SK-MEL-5 (cell line): ENCODE measurements at places on chromosomes 7 and 10.

DNA sequence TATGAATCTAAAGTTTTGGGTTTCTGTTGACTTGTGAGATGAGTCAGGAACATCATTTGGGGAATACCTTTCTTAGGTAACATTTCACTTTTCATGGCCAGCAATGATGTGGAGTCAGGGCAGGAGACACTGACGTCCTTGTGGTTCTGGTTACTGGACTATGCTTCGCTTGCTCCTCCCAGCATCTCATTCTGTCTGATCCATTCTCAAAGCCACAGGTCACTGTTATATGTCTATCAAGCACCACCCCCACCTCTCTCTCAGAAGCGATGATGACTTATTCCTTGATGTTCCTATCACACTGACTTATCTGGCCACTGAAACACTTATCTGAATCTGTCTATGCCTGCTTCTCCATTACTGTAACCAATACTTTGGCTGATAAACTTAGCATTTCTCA, 51.6 kb downstream of the TES start:
- DNase-seq, result no peak

DNA sequence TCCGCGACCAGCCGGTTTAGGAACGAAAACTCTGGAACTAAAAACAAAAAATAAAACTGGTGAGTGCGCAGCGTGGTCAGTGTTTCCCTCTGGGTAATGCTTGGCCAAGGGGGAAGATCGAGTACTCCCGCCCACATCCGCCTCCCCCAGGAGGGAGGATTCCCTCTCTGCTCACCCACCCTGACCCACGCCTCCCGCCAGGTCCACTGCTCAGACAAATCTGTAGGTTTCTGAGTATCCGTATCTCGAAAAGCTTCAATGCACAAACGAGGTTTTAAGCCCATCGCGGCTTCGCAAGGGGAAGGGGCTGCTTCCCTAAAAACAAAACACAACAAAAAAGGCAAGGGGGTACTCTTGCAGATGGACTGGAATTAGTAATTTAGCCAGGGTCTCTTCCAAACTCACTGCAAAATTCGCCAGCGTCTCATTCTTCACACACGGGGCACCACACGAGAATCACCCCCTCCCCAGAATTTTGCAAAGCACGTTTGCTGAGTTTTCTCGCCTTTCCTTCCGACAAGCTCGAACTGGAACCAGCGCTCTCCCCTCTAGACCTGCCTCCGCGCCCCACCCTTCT, 75.2 kb downstream of the INSIG1 start:
- DNase-seq, result no peak

DNA sequence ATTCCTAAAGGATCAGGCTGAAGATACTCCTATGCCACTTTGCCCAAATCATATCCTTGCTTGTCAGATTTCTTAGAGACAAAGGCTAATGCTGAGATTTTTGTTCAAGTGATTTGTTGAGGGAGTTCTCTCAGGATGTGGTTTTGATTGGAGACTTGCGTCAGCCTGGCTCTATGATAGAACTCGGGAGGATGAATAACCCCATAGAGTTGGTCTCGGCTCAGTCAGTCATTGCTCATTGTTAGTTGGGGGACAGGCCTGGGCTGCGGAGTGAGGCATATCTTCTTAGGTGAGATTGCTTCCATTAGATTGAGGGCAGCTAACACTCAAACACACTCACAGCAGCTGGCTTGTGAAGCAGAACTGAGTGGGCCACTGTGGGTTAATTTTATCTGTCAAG, 203.4 kb downstream of the KIF20B start:
- DNase-seq, result peak; percentile 43

- DNase-seq, result no peak
Measured at GRCh38 chr7:107907790-107908189, 16.8 kb downstream of the DLD start.

DNA sequence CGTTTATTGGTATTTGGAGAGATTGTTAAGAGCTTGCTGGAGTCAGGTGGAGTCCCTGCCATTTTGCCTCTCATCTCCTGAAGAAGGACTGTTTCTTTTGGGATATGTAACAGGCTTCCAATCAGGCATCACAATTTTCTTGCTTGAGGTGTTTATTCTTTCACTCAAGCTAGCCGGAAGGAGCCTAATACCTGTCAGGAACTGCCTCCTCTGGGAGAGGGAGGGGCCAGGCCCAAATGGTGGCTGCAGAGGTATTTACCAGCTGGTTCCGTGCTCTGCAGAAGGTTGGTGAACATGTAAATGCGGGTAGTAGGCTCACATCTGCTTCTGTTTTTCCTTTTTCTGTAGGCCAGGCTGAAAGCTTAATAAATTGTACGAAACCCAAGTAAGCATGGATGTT, 114.0 kb downstream of the TCF7L2 start:
- DNase-seq, result no peak

GRCh38 chr10:121362026-121362425, 236.2 kb downstream of the FGFR2 start:
- DNase-seq, result peak; percentile 58

DNA sequence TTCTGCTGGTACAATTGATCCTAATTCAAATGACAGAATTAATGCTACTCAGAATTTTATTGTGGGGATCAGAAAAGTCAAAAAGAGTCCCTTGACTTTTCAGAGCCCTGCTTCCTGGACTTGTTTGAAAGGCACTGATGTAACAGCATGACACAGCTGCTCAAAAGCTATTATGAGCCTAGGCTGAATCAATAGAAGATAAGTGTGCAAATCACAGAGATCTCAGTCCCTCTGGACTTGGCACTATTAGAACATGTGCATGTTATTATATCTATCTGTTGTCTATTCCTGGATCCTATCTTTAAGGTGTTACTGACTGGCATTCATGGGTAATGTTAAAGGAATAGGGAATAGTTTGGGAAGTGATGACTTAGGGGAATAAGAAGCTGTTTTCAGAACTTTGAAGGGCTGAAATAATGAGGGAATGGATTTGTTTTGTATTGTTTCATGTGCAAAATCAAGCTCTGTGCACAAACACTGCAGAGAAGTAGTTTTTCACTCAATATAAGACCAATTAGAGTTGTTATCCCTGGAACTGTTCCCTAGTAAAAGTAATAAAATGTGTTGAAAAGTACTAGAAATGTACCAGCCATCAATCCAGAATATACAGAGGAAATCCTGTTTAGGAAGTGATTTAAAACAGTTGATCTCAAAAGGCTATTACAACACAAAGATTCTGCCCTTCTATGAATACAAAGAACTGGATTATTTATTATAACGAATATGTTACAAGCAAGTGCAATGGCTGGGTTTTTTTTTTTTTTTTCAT, 814.9 kb upstream of the C7orf33 start:
- DNase-seq, result no peak

- DNase-seq, result no peak
Measured at GRCh38 chr10:96606216-96606615, 19.4 kb upstream of the TM9SF3 start.

DNA sequence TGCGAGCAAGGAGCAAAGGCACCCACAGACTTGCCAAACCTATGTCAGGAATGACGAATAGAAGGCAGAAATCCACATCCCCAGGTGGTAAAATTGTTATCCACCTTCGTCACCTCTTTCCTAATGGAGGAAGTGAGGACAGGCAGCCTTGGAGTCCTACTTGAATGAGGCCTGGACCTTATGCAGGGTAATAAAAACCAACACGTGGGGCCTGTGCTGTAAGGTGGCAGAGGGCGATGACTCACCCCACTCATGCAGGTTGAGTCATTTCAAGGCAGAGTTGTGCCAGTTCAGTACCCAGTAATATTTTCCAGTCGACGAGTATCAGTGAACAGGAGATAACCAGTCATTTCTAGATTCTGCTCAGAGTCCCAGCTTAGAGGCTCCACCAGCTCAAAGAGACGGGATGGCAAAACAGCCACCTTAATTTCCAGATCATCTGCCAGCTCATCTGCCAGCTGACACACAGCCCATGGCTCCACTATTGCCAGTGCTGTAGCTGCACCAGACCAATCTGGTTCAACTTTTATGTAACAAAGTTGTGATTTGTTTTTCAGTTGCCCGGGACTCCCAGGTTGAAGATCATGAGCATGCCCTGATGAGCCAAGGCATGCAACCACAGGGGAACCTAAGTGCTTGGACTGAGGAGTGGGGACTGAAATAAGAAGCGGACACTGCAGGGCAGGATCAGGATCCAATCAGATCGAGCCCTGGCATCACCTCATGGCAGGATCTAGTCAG, 176.2 kb upstream of the ITGB1 start:
- peak; percentile 50 for DNase-seq

DNA sequence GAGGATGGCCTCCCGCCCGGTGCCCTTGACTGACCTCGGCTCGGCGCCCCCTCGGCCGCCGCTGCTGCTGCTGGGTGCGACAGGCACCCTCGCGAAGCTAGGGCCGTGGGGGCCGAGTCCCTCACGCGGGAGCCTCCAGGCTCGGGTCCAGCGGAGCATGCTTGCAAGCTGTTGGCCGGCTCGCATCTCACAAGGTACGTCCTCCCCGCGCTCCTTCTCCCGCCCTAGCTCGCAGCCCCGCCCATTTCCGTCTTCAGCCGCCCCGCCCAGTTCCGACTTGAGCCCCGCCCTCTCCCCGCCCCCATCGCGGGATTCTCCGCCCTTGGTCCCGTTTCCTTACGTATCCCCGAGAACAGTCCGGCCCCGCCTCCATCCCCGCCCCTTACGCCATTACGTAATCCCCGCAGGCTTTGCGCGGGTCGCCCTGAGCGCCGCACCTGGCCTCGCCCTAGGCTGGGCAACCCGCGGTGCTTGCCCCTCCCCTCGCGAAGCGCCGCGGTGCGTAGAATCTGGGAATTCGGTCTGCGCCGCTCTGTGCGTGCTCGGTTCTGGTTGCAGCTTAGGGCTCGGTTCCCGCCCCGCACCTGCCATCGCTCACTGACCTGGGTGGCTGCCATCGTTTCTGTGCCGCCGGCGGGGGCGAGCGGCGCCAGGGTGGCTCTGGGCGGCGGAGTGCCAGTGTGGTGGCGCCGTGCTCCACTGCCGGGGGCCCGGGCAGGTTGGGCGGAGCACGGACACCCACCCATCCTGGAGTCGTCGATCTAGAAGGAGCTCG, at the start of gene ABHD11:
Gene ABHD11 (minus strand): TSS at position 191 of the 775 bp plus-strand sequence. CDS start 32 bp downstream, at position 159.
- DNase-seq, result peak; percentile 95

DNA sequence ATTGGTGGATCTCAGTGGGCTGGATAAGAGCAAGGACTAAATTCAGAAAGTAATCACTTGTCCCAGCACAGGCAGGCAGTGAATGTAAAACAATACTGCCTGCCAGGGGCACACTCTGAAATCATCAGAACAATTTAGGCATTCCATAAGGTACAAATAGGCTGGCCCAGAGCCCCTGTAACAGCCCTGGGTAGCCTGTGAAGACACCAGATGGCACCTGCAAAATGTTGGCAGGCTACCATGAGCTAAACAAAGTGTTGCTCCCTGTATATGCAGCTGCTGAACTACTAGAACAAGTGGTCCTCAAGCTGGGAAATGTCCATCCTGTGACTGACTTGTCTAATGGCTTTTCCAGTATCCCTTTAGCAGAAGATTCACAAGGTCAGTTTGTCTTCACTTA, 3.0 kb upstream of the PRSS37 start:
- no peak for DNase-seq

GRCh38 chr10:132120734-132121510, 55.2 kb downstream of the JAKMIP3 start:
- no peak for DNase-seq

DNA sequence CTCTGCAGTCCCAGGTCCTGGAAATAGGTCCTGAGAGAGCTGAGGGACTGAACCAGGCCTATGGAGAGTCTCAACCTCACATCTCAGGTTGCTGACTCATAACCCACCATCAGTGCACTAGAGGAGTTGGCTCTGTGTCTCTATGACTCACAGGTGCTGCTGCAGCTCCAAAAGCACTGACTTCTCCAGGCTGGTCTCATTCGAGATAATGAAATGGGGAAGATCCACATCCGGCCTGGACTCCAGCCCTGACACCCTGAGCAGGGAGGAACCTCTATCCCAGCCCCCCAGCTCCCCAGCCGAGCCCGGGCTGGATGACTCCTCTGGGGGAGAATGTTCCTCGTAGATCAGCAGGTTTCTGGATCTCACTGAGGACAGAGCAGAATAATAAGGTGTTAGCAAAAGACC, 35.5 kb upstream of the DGKI start:
- no peak for DNase-seq

DNA sequence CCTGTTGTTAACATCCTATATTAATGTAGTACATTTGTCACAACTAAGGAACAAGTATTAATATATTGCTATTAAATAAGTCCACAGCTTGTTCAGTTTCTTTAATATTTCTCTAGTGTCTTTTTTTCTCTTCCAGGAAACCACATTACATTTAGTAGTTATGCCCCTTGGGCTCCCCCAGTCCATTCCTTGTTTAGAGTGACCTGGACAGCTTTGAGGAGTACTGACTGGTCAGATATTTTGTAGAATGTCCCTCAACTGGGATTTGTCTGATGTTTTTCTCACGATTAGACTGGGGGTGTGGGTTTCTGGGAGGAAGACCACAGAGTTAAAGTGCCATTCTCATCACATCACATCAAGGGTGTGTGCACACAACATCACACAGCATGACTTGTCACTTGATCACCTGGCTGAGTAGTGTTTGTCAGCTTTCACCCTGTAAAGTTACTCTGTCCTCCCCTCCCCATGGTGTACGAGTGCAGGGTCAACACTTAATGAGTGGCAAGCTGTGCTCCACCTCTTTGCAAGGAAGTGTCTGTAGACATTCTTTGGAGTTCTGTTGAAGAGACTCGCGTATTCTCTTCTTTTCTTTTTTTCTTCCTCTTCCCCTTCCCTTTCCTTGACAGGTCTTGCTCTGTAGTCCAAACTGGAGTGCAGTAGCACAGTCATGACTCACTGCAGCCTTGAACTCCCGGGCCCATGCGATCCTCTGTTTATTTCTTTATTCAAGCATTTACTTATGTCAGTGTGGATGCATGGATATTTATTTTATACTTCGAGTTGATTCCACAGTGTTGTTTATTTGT, 10.2 kb downstream of the LMTK2 start:
- DNase-seq, result no peak

DNA sequence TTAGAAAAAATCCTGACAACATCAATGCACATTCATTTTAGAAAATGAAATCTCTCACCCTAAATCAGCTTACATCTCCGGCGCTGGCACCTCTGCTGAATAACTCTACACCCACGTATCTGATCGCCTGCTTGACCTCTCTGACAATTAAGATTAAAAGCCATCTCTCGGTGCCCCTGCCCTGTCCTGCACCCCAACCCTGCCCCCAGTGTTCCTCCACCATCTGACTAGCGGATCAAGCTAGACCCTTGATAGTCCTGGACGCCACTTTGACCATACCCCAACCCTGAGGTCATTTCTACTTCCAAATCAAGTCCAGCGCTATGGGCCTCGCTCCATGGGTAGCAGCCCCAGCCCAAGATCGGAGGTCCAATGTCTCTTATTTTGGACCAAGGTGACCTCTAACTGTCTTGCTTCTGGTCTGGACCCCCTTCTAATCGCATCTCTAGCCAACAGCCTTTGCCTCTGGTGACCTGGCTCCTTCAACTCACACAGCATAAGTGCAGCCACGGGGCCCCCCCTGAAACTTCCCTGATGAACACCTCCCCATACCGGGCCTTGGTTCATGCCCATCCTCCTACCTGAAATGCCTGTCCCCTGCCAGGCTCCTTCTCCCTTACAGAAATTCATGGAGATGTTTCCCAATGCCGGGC, 28.5 kb downstream of the BTBD16 start:
- no peak for DNase-seq
